SK-MEL-5 (cell line): ENCODE measurements at places on chromosomes 5 and 9.

DNA sequence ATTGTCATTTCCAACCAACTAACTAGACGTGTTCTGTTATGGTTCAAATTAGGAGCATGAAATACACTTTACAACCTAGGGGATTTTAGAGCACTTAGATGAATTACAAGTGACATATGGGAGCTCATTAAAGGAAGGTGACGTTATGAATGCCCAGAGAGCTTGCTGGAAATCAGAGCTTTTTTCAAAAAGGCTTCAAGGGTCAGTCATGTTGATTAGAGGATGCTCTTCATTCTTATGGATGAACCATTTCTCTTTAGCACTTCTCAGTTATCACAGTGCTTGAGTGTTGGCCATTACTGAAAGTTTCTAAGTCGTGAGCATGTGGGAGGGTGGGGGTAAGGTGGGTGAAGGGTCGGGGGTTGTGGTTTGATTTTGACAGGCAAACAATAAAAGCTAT, 1245.5 kb upstream of the DMAC1 start:
- no peak for DNase-seq

DNA sequence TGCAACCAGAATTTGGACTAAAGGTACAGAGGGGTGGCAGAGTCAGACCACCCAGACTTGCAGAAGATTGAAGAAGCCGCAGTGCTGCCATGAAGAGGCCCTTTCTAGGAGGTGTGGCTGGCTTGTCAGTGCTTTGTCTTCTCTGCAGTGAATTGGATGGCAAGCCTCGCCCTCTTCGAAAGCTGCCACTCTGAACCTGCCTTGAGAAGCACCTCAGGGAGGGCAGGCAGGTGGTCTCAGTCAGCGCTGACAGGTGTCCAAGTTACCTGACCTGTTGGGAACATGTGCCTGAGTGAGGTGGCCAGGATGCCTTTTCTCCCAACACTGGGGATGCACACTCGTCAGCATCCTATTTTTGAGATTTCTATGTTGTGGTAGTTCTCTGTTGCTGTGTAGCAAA, 6.2 kb downstream of the TENT4A start:
- no peak for DNase-seq

- DNase-seq: no peak
Measured at GRCh38 chr9:5834214-5834613, 1.3 kb upstream of the ERMP1 start.

DNA sequence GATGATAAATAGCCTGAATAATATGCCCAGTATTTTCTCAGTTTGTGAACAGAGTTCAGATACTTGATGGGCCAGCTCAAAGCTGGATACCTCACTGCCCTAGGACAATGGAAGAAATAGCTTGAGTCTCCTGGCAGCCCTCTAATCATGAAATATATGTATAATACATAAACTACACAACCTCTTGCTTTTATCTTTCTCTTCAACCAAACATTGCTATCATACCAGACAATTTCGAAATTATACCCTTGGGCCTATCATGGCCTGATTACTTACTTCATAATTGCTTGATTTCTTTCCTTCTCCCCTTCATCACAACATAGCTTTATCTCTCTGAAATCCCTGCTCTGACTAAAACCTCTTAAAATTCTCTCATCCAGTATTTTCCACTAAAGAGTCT, 1144.9 kb upstream of the C9orf72 start:
- no peak for DNase-seq

- no peak for DNase-seq
Measured at GRCh38 chr5:124729720-124730359, 16.6 kb downstream of the ZNF608 start.

GRCh38 chr5:150309886-150310239, 7.2 kb upstream of the ARSI start:
- no peak for DNase-seq

DNA sequence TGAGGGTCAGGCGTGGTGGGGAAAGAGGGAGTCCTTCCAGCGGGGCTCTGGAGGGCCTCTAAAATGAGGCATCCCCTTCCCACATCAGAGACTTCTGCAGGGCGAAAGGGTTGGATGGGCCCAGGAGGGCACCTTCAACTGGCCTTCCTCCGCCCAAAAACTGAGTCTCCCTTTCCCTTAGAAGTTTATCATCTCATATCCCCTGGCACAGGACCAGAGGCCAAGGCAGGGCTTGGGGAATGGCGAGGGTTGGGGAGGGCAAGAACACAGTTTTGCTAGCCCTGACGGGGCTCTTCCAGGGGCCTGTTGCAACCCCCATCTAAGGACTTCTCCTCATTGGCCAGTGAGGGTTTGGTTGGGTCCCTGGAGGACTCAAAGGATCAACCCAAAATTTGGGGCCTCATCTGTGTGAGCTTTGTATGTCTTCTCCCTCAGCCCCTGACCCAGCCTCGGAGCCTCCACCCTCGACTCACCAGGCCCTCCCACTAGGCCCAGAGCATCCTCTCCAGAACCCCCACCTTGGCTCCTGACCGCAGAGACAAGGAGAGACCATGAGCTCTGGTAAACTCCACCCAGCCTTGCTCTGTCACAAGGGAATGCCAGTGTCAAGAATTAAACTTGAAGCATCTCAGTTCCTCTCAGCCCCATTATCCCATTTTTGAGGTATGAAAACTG, 24.1 kb downstream of the AQP7 start:
- no peak for DNase-seq

DNA sequence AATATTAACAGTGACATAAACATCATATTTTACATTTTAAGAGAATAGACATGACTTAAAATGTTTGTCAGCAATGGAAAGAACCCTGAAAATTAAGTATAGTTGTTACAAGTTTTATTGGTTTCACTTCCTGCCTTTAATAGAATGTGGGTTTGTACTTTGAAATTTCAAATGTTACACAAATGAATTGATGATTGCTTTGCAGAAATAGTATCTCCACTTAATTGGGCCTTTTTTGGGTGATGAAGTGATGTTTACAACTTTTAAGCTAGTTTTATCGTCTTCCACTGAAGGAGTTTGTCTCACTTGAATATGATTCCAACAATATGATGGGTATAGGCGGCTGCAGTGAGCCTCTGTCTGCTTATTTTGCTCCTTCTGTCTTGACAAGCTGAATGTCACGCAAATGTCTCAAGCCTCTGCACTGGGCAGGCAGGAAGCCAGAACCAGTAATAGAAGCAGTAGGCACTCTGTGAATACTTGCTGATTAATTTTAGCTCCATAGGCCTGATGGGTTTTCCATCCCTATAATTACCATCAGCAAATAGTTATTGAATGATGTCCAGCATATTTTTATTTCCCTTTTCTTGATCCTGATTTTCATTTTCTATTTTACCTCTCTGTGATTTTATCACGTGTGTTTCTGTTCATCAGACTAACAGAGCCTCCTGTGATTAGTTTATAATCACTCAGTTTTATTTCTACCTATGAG, 10.6 kb upstream of the NR3C1 start:
- no peak for DNase-seq

GRCh38 chr5:111914966-111915636, 158.1 kb upstream of the NREP start:
- no peak for DNase-seq
